ENCODE measurements at places on chromosomes 16 and 17. TPM values are rescaled to one million over a fixed set of nuclear protein-coding genes. Genes with fewer than 3 reads are reported as not detected.

- no peak overlapping the region for H3K4me3 ChIP-seq
- H3K27ac ChIP-seq: no peak overlapping the region
- DNase-seq: no peak
- H3K27me3 ChIP-seq: no peaks in the 10 kb centered on the region
Measured at GRCh38 chr17:66446419-66446818, 144.0 kb downstream of the PRKCA start.

- H3K4me1 ChIP-seq: no peaks in the 10 kb centered on the region
- no peaks in the 10 kb centered on the region for H3K36me3 ChIP-seq
- DNase-seq: no peak
- no peak overlapping the region for H3K27ac ChIP-seq
- H3K27me3 ChIP-seq: peaks cover 5% of the 10 kb centered on the region
Measured at GRCh38 chr17:67050471-67051154, 6.3 kb downstream of the CACNG1 start.

DNA sequence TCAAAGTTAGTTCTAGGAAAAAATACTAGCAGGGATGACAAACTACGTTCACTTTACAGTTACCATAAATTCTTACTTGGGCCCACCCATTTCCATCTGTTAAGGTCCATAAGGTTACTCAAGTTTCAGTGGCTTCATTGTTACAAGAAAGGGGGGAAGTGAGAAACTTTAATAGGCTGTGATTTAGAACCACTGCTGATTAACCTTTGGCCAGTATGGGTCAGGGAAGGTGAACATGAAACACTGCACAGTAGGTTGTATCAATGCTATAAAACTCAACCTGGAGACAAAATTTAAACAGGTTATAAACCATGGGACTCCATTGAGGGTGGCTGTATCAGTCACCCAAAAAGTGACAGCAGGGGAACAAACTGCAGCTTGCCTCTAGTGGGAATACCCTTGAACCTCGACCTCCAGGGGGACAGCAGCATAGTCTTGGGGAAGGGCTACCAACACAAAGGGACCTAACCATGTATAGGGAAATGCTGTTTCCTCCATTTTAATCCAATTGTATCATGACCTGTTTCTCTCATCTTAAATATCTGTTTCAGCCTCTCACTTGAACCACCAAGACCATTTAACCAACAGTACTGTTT lies 10.4 kb downstream of the PTRH2 start:
- peaks cover 10% of the 10 kb centered on the region for H3K36me3 ChIP-seq
- no peak overlapping the region for H3K27ac ChIP-seq
- peaks cover 2% of the 10 kb centered on the region for H3K4me1 ChIP-seq
- H3K4me3 ChIP-seq: no peak overlapping the region
- DNase-seq: no peak
- H3K27me3 ChIP-seq: no peaks in the 10 kb centered on the region

The ITGAD gene
- total RNA-seq: 0.23 TPM

The KCNJ18 gene
- total RNA-seq: not detected

The SMIM36 gene
- total RNA-seq: not detected

The NEUROD2 gene
- not detected for total RNA-seq

The KCNG4 gene
- total RNA-seq: not detected

The NUDT21 gene
- 98.8 TPM for total RNA-seq

The OR1F1 gene
- not detected for total RNA-seq

Measured in T-cell (primary cell).